A673 (cell line): ENCODE measurements at places on chromosomes 16 and 17.

DNA sequence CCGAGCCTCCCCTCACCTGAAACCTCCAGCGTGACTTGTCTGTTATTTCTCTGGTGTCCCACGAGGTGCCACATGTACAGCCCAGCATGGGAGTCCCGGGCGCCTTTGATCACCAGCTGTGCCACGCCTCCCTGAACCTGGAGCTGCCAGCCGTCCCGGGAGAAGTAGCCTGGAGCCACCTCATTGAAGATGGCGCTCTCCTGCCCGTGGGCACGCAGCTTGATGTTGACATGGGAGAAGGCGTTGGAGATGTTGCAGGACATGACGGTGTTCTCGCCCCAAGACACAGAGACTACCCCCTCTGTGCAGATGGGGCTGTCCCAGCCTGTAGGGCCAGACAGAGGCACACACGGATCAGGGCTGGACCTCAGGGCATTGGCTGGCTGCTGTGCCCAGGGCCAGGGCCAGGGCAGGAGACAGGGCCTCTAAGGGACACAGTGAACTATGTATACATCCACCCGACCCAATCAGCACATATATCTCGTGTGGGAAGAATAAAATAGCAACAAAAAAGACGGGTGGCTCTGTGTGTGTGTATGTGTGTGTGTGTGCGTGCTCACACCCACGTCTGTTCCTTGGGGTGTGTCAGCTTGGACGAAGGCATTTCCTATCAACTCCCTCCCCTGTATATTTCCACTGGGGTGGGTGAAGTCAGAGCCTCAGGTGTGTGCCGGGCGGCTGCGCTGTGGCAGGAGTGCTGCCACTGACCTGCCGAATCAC, 7.3 kb upstream of the CD7 start:
- no peak for DNase-seq

GRCh38 chr17:40551091-40551878, 14.0 kb downstream of the CCR7 start:
- no peak for DNase-seq

GRCh38 chr17:14301279-14302090, 604 bp downstream of the HS3ST3B1 start:
- DNase-seq: no peak

DNA sequence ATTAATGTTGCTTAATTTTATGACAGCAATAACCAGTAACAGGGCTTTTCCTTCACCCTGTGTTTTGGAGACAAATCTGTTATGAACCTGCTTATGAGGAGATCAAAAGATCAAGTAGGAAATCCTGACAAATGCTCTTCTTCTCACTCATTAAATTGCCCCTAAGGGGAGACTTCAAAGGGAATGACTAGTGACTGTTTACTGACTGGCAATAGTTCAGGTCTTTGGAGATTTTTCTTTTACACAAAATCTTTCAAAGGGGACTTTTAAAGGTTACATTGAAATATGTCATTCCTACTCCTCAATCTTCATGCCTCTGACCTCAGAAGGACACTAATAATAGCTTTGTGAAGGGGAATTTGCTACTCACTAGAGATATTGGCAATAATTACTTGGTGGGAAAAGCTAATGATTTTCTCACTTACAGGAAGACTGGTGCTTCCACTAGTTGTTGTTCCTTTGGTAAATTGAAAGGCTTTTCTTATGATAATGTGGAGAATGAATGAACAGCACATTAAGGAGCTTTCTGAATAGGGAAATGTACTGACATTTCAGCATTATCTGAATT, 292.9 kb upstream of the CA10 start:
- DNase-seq: no peak

- no peak for DNase-seq
Measured at GRCh38 chr17:76812968-76813367, 55.2 kb upstream of the MGAT5B start.

GRCh38 chr17:79619196-79619595, 8.3 kb upstream of the RBFOX3 start:
- DNase-seq: no peak

DNA sequence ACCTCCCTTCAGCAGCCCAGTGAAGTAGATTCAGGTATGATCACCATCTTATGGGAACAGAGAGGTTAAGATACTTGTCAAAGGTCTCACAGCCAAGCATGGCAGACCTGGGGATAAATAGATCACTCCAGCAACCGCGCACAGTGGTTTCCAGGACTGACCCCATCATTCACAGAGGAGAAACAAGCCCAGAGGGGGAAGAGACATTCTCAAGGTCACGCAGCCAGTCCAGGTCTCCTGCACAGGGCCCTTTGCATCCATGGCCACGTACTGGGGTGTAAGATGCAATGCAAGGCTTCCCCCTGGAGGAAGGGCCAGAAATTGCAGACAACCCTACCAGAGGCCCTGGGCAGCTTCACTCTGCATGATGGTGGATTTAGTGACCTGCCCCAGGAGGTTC, 19.9 kb downstream of the TLE7 start:
- DNase-seq: no peak

DNA sequence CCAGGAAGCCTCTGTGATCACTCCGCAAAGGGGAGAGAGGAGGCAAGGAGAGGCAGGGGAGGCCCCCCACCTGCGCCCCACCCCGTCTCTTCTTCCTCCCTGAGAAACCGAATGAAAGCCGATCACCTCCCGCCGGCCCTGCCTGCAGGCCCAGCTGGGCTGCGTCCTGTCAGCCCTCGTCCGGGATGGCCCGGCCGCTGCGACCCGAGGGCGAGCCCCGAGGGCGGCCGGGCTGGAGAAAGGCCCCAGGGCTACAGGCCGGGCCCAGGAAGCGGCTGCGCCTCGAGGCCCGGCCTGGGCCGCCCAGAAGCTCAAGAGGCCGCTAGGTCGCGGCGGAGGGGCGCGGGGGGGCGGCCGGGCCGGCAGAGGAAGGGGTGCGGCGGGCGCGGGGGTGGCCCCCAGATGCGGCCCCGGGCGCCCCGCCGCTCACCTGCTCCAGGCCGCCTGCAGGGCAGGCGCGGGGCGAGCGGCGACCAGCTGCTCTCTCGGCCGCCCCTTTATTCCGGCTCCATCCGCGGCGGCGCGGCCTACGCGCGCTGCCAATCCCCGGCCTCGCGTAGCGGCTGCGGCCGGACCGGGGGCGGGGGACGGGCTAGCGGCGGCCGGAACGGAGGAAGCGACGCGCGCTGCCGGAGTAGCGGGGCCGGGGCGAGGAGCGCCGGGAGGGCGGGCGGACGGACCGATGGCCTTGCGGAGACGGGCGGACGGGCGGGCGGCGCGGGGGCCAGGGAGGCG, at the start of gene ZNF319:
ZNF319 (minus strand) TSS at position 702 of the 735 bp plus-strand sequence. CDS start 2,407 bp downstream, outside the sequence.
- DNase-seq: no peak

GRCh38 chr17:22669721-22670120, 977.4 kb downstream of the KCNJ18 start:
- DNase-seq: no peak

DNA sequence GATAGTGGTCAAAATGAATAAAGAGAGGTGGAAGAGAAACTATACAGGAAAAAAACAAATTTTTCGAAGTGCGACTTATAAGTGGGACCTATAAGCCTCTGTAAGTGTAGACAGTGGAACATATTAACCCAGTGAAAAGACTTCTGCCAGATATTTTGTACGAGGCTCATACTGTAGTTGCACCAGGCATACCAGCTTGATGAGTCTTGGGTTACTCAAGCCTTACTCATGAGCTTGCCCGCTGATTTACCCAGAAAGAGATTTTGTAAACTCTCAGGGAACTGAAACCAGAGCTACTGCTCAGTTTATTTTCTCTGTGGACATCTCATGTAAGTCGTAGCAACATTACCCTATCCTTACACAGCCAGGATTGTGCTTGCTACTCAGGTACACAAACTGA, 708.0 kb upstream of the SOX9 start:
- no peak for DNase-seq

GRCh38 chr16:75385507-75386152, 47.7 kb downstream of the CFDP1 start:
- DNase-seq: peak; percentile 85

DNA sequence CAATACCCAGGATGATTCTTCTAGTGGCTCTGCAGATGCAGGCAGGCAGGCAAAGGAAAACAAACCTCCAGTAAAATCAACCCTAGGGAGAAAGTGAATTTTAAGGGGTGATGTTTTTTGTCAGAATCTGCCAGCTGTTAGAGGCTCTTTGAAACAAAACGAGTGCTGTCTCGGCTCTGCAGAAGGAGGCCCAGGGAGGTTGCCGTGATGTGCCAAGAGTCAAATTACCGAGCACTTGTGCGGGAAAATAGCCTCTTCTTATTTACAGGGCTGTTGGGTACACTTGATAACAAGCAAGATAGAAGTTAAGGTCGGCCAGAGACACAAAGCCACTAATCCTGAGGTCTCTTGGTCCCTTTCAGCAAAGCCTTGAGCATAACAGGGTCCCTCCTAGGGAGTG, 68.9 kb upstream of the EEF2KMT start:
- DNase-seq: no peak

GRCh38 chr16:66731101-66731500, 20.3 kb downstream of the DYNC1LI2 start:
- no peak for DNase-seq

- DNase-seq: no peak
Measured at GRCh38 chr16:27725236-27726000, 175.5 kb downstream of the KATNIP start.

DNA sequence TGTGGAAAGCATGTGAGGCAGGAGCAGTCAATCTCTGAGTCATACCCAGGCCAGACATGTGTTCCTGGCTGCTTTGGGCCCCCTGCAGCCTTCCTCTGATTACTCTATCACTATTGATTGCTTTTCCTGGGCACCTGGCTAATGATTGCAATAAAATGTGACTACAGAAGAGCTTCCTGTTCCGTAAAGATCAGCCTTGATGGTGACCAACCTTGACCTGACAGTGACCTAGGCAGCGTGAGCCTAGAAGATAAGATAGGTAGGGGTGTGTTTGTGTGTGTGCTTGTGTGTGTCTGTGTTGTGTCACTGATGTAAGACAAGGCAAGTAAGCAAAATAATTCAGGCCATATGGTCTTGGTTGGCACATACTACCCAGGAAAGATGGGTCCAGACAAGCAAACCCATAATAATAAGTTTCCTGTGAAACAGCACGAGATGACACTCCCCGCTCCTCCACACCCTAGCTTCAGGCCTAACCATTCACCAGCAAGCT, 367.7 kb upstream of the CDH11 start:
- DNase-seq: no peak

GRCh38 chr17:45270828-45271418, 9.0 kb upstream of the SPATA32 start:
- peak; percentile 22 for DNase-seq

GRCh38 chr17:33178681-33179080, 114.4 kb downstream of the ASIC2 start:
- DNase-seq: peak; percentile 53

DNA sequence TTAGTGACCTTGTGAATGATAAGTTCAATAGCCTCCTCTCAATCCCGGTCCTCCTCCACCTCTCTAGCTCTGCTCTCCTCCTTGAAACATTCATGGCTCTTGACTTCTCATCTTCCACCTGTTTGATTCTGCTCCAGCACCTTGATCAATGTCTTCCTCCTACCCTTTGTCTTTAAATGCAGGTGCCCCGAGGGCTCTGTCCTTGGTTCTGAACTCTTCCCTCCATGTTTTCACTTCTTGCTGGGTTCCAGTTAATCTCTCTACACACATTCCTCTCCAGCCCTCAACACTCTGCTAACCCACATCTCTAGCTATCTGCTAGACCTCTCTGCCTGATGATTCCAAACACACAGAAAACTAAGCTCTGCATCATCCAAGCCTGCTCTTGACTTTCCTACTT, 13.4 kb downstream of the CD300E start:
- no peak for DNase-seq

DNA sequence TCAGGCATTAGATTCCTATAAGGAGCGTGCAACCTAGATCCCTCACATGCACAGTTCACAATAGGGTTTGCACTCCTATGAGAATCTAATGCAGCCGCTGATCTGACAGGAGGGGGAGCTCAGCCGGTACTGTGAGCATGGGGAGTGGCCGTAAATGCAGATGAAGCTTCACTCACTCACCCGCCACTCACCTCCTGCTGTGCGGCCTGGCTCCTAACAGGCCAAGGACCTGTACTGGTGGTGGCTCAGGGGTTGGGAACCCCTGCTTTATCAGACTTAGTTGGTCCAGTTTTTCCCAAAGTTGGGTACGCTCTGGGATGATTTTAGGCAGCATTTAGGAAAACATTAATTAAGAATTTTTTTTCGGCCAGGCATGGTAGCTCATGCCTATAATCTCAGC, 103.8 kb downstream of the MARF1 start:
- DNase-seq: peak; percentile 19

DNA sequence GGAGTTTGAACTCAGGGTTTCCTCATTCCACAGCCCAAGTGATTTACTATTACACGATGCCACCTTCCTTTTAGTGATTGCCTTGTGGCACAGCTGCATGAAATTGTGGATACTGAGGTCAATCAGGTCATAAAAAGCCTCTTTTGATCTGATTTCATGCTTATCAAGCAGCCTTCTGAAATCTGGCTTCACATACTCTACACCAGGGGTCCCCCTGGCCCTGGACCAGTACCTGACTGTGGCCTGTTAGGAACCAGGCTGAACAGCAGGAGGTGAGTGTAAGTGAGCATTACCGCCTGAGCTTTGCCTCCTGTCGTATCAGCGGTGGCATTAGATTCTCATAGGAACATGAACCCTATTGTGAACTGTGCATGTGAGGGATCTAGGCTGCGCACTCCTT, 13.8 kb downstream of the SLFN5 start:
- DNase-seq: no peak

GRCh38 chr17:58192612-58193011, at the start of gene EPX:
EPX (plus strand) TSS chr17:58192726; CDS start chr17:58192847, 121 bp downstream.
- no peak for DNase-seq

DNA sequence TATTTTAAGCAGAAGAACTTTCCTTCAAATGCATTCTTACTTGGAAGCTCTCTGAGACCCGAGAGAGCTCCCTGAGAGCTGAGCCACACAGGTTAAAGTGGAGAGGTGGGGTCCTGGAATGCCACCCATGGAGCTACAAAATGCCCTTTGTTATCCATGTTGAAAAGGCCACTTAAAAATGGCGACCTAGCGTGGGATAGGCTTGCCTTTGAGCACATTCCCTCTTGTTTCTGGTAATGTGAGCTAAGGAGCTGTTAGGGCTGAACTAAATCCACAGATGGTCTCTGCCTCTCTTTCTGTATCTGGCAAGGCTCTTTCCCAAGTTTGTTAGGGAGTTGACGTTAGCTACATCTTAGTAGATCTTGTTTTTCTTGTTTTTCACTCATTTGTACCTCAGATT, 171.6 kb downstream of the SNX29 start:
- DNase-seq: no peak

GRCh38 chr16:1351582-1352362, at the start of the genes GNPTG and TSR3:
GNPTG (plus strand) TSS chr16:1351931; CDS start chr16:1351966, 35 bp downstream.
TSR3 (minus strand) TSS chr16:1351878; CDS start chr16:1351804, 74 bp downstream.
- DNase-seq: peak; percentile 89

DNA sequence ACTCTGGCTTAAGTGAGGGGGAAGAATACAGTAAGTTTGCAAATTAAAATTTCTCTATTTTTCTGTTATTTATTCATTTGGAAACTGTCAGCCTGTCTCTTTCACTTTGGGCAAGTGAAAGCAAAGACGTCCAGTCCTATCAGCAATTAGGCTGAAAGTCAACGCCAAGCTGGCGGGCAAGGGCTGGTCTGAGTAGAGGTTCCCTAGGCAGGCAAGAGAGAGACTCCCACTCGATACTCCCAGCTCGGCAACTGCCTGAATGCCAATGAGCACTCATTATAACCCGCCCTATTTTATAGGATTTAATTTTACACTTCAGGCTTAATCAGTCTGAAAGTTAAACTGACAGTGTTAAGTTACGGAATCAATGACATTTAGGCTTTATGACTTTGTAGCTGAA, 14.3 kb upstream of the SLC38A8 start:
- no peak for DNase-seq
